Daoy (cell line): ENCODE measurements at places on chromosomes 1 and 21. TPM values are rescaled to one million over a fixed set of nuclear protein-coding genes. Genes with fewer than 3 reads are reported as not detected.
A peak's percentile ranks its signal among the peaks of the same experiment; 100 is the strongest.

DNA sequence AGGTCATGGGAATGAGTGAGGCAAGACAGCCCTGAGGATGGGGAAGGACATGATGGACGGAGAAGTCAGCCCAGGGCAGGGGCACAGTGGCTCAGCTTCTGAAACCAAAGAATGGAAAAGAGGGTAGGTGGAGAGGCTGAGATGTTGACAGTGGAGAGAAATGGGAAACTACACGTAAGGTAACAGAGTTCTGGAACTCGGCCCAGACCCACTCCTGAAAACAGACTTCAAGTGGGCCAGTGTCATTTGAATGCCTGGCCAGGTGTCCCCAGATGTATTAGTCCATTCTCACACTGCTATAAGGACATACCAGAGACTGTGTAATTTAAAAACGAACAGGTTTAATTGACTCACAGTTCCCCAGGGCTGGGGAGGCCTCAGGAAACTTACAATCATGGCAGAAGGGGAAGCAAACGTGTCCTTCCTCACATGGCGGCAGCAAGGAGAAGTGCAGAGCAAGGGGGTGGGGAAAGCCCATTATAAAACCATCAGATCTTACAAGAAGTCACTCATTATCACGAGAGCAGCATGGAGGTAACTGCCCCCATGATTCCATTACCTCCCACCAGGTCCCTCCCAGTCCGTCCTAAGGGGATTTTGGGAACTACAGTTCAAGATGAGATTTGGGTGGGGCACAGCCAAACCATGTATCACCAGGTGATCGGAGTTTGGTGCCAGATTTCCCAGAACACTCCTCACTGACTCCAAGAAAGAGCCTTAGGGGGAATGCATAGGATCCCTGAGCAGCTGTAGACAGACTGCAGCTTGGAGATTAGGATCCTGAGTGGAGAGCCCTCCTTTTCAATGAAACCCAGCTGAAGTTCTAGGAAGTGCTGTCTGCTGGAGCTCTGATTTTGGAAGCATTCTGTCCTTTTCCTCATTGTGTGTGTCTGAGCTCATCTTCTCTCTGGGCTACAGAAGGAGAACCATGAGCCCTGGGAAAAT lies 40.3 kb downstream of the FHAD1 start:
- no peak for DNase-seq

- peak; percentile 87 for DNase-seq
Measured at GRCh38 chr1:210250998-210251679, 18.5 kb downstream of the SERTAD4 start.

DNA sequence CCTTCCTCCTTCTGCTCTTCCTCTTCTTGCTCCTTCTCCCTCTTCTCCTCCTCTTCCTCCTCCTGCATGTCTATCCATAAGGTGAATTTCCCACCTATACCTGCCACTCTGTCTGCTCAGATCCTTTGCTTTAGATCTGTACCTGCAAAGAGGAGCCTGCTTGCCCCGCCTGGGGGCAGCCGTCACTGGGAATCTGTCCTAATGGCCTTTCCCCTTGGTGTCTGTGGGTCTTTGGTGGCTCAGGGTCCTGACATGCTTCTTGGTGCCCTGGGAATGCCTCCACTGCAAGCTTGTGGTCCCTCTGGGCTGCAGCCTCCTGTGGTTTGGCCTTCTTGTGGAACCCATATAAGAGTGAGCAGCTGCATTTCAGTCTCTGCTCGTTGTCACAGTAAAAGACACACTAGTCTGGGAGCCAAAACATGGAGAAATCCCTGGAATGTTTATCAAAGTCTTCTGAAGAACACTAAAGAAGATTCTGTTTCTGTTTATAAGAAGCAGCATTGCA lies 79.5 kb upstream of the CSF3R start:
- DNase-seq, result no peak

DNA sequence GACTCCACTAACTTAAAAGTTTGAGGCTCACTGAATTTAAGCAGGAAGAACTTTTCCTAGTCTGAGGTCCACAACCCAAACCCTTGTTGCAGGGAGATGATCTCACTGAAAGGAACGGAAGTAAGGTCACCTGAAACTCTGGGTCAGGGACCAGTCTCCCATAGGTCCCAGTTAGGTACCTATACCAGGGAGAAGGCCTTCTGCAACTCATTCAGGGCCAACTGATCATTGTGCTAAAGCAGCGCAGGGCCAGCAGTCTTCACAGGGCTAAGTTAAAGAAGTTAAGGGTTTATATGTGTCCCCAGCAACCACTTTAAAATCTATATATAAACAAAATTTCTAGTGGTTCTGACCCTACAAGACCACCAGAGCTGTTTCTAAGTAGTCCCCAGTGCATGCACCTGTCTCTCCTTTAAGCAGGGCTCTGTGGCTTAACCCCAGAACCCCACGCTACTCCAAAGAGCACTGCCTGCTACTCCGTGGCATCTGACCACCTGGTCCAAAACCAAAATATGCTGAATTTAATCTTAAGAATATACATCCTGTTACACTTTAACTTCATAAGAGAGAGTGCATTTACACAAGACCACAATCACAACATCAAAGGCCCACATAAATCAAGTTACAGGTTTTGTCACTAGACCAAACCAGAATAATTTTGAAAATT lies 2.8 kb downstream of the SRSF10 start:
- no peak for DNase-seq

DNA sequence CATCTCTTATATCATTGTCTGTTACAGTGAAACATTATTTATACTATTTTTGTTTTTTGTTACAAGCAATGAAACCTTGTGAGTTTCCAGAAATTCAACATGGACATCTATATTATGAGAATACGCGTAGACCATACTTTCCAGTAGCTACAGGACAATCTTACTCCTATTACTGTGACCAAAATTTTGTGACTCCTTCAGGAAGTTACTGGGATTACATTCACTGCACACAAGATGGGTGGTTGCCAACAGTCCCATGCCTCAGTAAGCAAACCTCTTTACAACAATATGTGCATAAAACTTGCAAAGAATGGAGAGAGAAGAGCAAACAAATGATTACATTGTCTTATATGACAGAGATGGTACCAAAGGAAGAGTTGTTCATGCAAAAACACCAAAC lies 22.4 kb downstream of the CFHR4 start:
- peak; percentile 4 for DNase-seq

- DNase-seq, result peak; percentile 60
Measured at GRCh38 chr1:82377201-82377884, 576.6 kb downstream of the ADGRL2 start.

DNA sequence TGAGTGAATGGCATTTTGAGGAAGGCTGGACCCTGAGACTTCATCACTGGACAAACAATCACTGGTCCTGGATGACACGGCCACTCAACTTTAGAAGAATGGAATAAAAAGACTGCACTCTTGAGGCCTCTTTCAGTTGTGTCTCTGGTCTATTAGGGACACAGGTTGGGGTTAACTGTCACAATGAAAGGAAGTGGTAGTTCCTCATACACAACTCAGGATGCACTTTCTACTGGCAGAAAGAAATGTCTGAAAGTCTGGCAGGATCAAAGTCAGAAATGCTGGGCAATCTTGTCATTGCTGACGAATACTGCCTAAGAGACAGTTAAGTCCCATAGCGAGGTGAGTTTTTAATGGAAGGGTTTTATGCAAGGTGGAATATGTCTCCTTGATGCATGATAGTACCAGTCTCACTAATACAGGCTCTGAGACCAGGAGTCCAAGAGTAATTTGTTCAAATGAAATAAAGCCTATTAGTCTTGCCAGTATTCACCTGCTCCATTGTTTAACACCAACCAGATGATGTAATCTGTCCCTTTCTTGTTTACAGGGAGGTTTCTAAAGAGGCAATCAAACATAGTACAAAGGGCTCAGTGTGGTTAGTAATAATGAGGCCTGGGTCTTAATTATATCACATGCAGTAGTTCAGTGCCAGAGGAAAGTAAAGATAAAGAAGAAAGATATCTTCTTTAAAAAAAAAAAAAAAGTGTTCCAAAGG lies 11.2 kb upstream of the RRP15 start:
- no peak for DNase-seq

DNA sequence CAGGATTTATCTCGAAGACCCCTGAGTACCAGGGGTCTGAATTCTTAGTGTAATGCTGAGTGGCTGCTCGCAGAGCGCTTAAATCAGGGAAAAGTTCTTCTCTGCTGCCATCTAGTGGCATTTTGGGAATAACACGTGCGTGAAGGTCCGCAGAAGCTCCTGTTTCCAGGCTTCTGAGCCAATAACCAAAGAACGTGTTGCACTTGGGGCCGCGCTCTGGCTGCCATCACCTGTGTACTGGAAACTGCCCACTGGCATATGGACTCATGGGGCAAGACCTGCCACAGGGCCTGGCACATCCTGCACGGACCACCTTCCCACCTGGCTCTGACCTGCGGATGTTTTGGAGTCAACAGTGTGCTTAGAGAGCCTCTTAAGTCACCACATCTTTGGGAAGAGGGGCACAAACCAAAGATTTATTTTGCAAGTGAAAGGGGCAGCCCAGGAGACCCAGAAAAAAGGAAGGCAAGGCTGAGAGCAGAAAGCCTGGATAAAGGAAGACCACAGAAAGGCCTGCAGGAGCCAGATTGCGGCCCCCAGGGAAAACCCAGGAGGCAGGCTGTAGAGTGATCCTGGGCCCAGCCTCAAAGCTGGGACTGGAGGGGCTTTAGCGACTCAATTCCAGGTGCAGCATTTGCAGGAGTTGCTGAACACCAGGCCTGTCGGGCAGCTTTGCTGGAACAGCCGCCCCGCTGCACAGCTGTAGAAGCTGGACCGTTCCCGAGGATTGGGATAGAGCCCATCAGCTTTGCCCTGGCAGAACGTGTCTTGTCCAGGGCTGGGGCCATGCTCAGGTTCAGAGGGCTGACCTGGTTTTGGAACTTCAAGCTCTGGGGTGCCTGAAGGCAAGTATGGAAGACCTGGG lies 13.0 kb downstream of the CHIT1 start:
- DNase-seq, result peak; percentile 57

GRCh38 chr1:74824497-74825107 lies 91.7 kb downstream of the TYW3 start:
- no peak for DNase-seq

GRCh38 chr1:48530727-48531351 lies 58.8 kb upstream of the SPATA6 start:
- peak; percentile 73 for DNase-seq

DNA sequence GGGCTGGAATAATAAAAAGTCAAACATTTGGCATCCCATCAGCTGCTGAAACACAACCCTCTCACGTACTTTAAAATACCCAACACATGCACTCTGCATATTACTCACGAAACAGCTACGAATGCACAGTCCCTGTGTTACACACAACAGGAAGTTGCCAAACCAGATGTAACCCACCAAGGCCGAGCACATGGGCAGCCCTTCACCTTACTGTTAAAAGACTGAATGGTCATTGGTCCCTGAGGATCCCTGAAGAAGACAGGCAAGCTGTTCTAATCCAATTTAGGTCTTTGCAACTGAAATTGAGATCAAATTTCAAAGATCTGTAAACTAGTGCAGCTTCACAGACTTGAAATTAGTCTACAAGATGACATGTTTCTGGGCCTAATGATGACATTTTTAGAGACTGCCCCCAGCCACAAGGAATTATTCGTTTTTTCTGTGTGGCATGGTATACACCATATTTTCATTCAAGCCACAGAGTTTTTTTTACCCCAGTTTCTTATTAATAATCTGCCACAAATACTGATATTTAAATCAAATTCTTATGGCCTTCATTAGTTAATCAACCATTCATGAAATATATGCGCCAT lies 25.6 kb upstream of the IER5 start:
- no peak for DNase-seq

DNA sequence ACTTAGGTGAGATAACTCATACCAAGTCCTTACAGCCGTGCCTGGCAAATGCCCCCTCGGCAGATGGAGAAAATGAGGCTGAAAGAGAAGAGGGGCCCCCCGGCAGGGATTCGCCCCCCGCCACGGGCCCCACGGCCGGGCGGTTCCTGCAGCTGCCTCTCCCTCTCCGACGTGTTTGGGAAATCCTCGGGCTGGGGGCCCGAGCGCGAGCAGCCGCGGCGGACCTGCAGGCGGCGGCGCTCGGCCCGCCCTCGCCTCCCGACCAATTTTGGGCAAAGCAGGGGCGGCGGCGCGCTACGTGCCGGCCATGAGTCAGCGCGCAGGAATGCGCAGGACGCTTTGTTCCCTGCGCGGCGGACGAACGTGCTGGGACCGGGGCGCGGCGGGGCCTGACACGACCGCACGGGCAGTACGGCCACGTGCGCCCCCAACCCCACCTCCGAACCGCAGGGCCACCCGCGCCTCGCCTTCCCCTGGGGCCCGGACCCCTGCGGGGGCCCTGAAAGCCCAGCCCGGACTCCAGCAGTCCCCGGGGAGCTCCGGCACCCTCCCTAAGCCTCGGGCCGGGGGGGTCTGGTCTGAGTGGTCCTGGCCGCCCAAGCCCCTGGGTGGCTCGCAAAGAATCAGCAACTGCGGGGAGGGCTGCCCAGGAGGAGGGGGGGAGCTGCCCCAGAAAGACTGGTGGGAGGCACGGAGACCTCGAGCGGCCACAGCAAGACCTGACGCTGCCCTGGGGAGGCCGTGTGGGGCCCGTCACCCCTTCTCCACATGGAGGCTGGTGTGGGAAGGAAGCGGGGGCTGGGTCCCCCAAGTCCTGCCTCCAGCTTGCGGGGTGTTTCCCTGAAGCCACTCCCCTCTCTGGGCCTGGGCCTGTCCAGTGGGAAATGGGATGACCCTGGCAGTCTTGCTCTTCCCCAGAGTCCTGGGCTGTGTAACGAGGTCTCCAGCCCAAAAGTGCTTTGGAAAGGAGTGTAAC lies 11.9 kb upstream of the EDN2 start:
- DNase-seq, result peak; percentile 95

GRCh38 chr1:106465666-106466065 lies 590.8 kb upstream of the PRMT6 start:
- peak; percentile 4 for DNase-seq

- no peak for DNase-seq
Measured at GRCh38 chr1:224182057-224182865, 779 bp upstream of the DEGS1 start.

DNA sequence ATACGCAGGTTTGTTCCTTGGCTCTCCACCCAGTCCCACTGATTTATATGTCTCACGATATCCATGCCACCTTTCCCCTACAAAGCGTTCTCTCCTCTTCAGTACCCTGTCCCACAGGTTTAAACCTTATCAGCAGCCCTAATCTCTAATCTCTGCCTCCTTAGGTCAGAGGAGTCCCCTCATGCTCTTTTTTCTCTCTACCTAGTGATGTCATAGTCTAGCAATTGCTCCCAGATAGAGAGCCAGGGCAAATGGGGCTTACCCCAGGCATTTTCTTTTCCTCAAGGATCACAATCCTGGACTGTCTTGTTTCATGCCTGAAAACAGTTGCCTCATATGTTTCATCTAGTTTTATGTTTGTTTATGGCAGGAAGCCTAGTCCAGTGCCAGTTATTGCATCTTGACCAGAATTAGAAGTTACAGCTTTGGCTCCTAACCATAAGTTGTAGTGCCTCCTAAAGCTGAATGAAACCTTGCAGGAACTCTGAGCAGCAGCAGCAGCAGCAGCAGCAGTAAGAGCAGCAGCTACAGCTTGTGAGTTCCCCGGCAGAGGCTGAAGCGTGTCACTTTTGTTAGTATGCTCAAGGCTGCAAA lies 26.7 kb upstream of the TP53BP2 start:
- no peak for DNase-seq

ZBED6 gene
- total RNA-seq, result 2.8 and 6.6 TPM in 2 replicates

MYBPH gene
- not detected in 2 replicates for total RNA-seq

PIGP gene
- 12.0 and 16.7 TPM in 2 replicates for total RNA-seq
